Activated naive CD8-positive, alpha-beta T cell treated with anti-CD3 and anti-CD28 coated beads for 36 hours (primary cell): ENCODE measurements at places on chromosomes 4 and X. TPM values are rescaled to one million over a fixed set of nuclear protein-coding genes. Genes with fewer than 3 reads are reported as not detected.

VSIG4 gene
- total RNA-seq: not detected

MAGEA8 gene
- not detected for total RNA-seq

F8 gene
- total RNA-seq: 4.3 TPM

MAP7D2 gene
- total RNA-seq: 0.70 TPM

P2RY10 gene
- total RNA-seq: 55.4 TPM

SETD7 gene
- 14.1 TPM for total RNA-seq

- DNase-seq: no peak
Measured at GRCh38 chr4:154569028-154569427, 6.2 kb downstream of the FGB start.

DNA sequence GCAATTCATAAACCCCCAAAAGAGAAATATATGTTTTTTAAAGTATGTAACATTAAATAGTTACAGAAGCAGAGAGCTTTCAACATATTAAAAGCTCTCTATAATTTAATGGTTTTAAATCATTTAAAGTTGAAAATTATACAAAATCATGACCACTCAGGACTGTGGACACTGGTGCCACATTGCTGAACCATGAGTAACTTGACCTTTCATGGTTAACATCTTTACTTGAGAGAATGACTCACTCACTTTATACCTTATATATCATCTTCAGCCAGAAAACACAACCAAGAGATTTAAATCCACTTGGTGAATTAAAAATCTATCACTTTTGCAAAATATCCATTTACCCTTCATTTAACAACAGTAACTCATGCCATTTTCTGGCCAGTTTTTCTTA lies 584.3 kb upstream of the SMIM31 start:
- DNase-seq: no peak

DNA sequence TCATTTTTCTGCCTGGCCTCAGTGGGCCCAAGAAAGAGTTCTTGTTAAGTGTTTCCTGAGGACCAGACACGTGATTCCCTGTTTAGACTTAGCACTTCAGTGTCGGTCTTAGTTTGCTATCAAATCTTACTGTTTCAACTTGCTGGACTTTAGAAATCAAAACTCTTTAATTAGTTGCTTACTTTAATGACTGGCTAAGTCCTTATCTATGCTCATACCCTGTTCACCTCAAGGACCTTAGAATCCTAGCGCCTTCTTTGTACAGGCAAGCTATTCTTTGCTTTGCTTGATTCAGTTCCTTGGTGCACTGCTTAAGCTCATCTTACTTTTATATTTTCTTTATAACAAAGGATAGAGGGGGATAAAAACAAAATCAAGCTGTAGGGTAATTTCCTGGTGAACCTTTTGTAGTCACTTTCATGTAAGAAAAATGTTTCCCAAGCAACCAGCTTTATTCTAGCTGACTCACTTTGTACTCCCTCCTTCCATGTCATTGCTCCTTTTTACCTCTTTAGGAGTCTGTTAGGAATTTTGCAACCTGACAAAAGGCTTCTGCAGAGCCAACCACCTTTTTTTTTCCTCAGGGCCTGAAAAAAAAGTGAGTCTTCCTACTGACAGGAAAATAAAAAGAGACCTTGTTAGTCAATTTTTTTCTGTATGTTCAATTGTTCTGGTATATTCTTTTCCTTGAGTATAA lies 14.7 kb downstream of the WDR44 start:
- no peak for DNase-seq

DNA sequence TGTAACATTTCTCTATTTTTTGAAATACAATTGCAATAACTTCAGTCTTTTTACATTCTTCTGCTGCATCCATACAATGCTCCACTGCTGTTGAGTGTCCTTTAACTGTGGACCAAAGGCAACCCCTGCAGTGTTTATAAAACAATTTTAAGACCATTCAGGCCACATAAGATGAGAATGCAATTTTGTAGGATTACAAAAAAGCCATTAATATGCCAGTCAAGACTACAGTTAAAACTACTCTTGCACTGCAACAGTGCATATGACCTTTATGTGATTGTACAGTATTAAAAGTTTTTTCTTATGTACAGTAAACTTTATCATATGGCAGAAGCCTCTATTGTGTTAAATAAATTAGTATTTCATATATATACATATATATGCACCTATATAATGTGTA lies 55.7 kb upstream of the ATOH1 start:
- DNase-seq: no peak

DNA sequence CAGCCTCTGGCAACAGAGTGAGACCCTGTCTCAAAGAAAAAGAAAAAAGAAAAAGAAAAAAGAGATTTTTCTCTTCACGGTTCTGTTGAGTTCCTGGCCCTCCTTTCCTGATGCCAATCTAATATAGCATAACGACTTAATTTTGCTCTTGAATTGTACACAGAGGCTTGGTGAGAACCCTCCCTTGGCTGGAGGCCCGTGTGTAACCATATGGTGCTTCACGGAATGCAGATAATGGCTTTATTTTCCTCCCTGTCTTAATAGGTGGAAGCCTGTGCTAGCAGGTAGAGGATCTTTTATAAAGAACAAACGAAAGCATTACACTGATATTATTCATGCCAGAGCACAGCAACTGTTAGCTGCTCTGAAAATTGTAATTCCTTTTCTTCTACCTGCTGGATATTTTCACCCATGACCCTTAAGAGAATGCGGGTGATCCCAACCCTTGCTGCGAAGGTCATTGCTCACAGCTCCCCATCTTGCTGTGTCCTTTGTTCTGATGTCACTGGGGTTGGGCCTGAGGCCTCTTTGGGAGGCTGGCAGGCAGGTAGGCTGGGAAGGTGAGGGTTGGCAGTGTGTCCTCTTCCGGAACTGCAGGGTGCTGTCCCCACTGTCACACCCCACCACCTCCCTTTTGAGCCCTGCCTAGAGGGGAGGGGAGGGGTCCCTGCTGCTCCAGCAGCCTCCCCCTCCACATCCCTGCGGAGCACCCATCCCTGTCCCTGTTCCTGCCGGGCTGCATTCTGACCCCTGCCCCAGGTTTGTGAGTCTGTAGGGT lies 83.8 kb upstream of the STOX2 start:
- no peak for DNase-seq

GRCh38 chrX:63675716-63676115 lies 109.3 kb downstream of the ARHGEF9 start:
- no peak for DNase-seq

- no peak for DNase-seq
Measured at GRCh38 chr4:32735856-32736590, 2015.9 kb downstream of the PCDH7 start.

DNA sequence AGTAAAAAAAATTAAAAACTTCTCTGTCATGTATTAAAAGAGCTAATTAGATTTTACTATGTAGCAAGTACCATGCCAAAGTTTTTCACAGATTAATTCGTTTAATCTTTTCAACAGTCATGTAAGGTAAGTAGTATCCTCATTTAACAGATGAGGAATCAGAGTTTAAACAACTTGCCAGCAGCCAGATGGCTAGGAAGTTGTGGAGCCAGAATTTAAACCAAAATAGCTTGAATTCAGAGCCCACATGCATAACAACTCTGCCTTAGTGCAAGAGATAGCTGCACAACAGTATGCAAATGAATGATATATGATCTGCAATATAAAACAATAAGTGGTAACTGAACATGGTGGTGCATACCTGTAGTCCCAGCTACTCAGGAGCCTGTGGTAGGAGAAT lies 75.3 kb downstream of the NAP1L3 start:
- DNase-seq: no peak

DNA sequence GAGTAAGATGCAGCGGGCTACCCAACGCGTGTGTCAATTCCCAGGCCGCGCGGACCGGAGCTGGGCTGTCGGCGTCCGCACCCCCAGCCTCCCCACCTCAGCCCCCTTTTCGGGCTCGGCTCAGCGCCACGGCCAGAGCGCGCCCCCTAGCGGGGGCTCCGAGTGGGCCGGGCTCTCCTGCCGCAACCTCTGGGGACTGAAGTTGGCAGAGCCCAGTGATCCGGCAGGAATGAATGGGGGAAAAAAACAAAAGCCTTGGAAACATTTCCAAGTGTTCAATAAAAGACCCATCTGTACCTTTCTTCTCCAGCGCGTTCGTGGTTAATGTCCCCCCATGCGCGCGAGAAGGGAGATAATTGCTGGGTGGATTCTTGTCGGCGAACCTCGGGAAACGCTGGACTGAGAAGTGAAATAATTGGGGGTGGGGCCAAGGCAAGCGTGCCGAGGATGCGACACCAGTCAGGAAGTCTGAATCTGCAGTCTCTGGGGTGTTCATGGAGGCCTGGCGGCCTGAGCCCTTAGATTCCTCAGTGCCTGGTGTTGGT lies 5.2 kb upstream of the ARX start:
- no peak for DNase-seq

DNA sequence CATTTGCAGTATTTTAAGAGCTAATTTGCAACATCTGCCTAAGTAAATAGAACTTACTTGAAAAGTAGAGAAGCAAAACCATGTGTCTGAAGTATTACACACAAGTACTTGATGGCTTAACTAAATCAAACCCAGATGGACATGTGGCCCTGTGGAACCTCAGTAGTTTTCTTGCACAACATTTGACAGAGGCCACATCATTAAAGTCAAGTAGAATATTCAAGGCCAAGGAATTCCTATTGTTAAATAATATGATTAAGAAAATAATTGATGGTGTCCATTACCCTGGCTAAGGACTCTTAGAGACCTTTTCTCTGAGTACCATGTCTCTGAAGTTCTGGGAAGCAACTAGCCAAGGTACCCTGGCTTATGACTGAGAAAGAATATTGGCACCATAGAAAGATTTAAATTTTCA lies 135.4 kb upstream of the OTUD4 start:
- no peak for DNase-seq

DNA sequence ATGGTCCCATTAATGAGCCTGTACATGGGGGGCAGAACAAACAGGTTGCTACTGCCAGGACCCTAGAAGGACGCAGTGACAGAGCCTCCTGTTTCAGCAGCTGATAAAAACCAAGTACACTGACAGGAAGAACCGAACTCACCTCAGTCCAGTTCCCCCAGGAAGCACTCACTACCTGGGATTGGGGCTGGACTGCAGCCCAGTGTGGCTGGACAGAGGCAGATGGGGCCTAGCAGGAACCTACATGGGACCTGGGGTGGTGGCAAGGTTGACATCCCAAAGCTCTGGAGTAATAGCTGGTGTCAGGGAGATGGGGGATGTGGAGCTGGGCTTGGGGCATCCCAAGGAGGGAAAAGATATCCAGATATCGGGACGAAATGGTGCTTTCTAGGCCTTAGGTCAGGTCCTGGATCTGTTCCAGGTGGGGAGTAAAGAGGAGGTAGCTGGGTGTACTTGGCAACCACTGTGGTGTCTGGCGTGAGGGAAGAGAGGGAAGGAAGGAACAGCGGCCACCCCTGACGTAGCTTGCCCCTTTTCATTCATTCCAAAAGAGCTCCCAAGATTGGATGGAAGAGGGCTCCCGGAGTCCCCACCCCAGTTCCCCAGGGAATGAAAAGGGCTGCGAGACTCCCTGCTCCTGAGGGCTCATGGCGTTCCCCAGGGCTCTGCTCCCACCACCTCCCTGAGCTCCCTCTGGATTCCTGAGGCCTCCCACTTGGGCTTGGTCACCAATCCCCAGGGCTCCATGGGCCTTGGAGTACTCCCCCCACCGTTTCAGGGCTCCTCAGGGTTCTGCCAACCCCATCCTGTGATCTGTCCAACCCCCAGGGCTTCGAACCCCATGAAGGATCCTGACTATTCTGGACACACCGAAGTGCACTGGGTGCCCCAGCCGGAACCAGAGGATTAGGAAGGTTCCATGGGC lies 4.5 kb downstream of the EMD start:
- no peak for DNase-seq

DNA sequence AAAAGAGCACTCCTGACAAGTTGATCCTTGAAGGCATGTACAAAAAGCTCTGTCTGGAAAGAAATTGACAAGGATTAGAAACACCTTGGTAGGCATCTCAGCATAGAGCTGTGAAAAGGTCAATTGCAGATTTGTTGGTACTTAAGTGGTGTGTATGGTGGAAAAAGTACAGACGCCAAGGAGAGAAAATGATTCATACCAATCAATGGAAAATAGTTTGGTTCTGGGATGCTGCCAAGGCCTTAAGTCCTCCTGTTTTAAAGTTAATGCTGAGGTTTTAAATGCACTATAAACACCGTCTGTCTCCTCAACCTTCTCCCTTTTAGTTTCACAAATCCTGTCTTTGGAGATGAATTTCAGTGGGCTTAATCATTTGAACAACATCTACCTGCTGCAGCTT lies 524.1 kb downstream of the IL15 start:
- no peak for DNase-seq

- no peak for DNase-seq
Measured at GRCh38 chr4:138405934-138406567, 163.9 kb upstream of the SLC7A11 start.

- no peak for DNase-seq
Measured at GRCh38 chr4:147714575-147715401, 17.1 kb upstream of the ARHGAP10 start.

GRCh38 chrX:134649770-134650169 lies 8.5 kb downstream of the PLAC1 start:
- no peak for DNase-seq

GRCh38 chr4:185738038-185738552 lies 73.9 kb downstream of the SORBS2 start:
- no peak for DNase-seq

DNA sequence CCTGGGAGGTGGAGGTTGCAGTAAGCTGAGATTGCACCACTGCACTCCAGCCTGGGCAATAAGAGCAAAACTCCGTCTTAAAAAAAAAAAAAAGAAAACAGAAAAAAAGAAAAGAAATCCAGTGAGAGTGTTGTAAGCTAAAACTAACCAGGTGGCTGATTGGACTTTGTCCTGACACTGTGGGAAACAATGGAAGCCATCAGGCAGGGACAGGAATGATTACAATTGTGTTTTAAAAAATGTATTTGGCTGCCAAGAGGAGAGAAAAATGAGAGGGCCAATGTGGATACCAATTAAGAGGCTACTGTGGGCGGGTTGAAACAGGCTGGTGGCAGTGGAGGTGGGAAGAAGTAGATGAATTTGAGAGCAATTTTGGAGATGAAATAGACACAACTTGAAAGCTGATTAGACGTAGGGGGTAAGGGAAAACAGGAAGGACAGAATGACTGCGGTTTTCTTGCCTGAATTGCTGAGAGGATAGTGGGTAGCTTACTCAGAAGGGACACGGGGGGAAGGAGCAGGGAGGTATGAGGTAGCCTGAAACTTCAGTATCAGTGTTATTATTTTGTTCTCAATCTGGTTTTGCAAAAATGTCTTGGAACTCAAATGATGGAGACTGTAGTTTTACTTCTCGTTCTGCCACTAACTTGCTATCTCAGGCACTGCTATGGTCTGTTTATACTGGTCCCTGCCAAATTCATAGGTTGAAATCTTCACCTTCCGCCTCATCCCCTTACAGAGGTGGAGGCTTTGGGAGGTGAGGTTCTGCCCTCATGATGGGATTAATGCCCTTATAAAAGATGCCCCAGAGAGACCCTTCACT lies 45.6 kb upstream of the CHRNA9 start:
- no peak for DNase-seq

DNA sequence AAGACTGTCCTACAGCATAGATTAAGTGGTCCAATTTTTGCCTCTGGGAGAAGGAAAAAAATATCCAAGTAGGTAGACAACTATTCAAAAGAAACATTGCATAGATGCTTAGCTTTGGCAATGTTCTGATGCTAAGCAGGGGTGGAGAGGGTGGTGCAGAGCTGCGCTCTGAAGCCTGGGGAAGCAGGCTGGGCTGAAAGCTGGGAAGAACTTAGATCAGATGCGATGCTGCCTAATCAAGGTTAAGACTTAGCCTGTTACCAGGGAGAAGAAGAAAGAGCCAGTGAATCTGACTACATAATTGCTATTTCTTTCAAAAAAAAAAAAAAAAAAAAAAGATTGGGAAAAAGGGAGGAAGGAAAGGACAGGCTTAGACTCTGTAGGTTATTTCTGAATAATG lies 89.0 kb upstream of the SCOC start:
- no peak for DNase-seq
